Mesendoderm (in vitro differentiated cells): ENCODE measurements at places on chromosomes 6 and 20.

DNA sequence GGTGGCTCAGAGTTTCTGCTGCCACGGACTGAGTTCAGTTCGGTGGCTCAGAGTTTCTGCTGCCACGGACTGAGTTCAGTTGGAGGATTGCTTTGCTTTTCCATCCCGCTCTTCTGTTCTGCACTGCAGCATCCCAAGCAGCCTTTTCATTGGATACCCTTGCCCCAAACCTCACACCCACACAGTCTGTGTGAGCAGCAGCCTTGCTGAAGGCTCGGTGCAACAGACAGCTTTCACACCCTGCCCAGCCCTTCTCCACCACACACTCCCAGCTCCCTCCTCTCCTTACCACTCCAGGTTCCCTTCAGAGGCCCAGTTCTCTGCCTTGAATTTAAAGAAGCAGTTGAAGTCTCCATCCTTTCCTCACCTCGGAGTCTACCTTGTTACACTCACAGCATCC lies 52.5 kb upstream of the CHD6 start:
- DNase-seq = peak; percentile 13

DNA sequence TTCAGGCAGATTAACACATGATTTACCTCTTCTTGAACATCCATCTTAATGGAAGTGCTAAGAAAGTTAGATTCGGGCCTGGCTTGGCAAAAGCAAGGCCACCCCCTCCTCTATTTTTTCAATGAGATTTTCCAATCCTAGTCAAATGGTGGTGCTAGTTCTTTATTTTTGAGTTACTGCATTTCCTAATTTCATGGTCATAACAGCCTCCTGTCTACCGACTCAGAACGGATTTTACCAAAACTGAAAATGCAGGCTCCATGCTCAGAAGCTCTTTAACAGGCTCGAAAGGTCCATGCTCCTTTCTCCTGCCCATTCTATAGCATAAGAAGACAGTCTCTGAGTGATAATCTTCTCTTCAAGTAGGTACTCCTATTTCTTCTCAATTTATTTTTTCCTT lies 117.2 kb upstream of the ESR1 start:
- DNase-seq = no peak

GRCh38 chr6:26299286-26300042 lies 65.5 kb upstream of the BTN3A2 start:
- peak; percentile 42 for DNase-seq

GRCh38 chr6:18101271-18101670 lies 21.2 kb downstream of the NHLRC1 start:
- DNase-seq = no peak

DNA sequence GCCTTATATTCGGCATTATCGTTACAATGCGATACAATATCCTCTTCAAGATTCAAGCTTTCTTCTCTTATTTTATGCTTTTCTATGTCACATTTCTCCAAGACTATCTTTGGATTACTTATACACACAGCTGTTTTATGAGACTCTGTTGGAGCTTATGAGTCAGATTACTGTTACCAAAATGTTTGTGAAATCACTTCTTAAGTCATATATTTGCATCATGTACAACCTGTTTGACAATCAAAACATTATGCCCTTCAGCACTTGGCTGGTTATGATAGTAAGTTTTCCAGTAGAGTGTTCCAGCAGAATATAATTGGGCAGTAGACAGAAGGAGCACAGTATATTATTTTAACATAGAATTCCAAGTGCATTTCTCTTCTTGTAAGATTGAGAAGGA lies 35.2 kb downstream of the BMP6 start:
- no peak for DNase-seq

- no peak for DNase-seq
These were observed 831.6 kb upstream of the EYS start for GRCh38 chr6:66538551-66539135.
